ENCODE measurements at places on chromosomes 3 and 15.
A peak's percentile ranks its signal among the peaks of the same experiment; 100 is the strongest.

DNA sequence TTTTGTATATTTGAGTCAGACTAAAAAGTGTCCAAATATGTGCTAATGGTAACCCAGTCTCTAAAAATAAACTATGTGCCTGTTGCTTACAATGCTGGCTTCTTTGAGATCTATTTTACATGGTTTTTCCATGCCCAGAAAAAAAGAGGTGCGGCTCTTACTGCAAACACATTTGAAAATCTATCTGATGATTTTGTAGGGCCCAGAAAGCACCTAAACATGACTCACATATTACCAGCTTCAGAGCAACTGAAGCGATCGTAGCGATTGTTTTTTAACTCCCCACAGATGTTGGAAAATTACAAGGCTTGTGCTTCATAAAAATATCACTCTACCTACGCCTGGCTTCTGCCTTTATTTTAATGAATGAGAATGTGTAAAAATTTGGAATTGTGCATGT lies 53.5 kb downstream of the SUCNR1 start:
- no peak for DNase-seq

- no peak for DNase-seq
Observed at GRCh38 chr15:56933410-56933809, 15.0 kb downstream of the TCF12 start.

GRCh38 chr15:62822228-62822627 lies 220.3 kb upstream of the TPM1 start:
- DNase-seq = no peak

DNA sequence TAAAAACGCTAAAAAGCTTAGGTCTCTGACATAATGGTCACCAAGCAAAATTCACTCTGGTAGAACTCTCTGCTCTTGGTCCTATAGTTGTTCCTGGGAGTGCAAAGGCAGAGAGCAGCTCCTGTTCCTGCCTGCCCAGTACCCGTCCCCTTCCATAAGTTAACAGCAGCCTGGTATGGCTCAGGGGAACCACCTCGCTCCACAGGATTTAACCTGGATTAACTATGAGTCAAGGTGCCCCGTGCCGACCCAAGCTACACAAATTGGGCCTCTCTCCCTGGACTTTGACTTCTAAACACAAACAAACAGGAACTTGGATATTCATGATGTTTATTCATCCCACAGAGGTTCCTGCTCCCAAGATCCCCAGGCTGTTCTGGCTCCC lies 32.1 kb downstream of the SCAP start:
- no peak for DNase-seq

DNA sequence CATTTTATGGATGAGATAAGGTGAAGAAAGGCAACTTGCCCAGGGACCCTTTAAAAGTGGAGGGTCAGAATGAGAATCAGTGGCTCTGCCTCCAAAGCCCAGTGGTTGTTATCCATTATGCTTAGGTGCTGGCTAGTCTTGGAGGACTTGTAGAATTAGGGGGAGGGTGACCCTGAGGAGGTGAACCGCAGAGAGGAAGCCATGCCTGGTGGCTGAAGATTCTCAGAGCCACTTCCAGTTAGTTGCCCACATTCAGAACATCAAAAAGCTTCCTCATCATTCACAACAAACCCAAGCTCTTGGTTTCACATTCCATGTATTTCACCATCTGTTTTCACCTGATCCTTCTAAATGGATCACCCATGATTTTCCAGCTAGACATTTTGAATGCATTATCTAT lies 11.2 kb downstream of the EBLN2 start:
- DNase-seq = no peak

DNA sequence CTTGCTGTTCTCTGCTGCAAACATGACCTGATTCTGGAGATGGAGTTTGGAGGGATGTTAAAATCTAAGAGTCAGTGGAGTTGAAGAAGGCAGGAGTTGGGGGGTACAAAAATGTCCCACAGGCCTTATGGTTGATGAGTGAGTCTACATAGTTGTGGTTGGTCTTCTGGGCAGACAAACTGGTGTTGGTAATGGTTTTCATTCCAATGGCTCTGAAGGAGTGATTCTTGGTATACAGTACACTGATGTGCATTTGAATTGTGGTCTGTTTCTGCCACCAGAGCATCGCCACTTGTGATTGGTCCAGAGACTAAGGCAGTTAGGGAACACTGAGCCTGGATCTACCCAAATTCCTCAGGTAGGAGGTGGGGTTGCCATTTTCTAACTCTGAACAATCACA lies 514.1 kb upstream of the CFAP20DC start:
- no peak for DNase-seq

DNA sequence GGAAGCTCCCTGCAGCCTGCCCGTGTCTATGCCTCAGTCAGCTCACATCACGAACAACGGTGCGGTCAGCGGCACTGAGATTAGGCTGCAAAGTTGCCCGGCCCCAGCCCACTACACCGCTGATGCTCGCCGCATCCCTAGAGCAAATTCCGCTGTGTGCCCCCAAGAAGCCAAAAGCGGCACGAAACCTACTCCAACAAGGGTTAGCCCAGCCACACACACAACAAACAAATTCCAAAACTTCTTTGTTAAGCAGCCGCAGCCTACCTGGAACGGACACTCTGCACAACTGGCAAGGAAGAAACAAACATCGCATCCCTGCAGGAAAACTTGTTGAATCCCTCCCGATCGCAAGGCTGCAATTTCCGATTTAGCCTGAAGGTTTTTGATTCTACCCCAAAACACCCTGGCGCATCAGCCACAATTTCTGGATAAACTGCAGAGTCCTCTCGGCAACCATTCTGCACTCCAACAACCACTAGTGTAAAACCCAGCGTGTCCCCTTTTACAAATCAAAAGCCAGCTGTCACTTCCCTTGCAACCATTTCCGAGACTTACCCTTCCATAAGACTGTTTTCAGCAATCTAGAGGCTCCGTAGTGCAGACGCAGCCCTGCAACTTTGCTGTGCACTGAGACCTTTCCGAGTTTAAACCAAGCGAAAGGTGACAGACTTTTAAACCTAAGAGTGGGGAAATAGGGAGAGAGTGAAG lies 449 bp downstream of the ROBO1 start:
- DNase-seq = no peak

DNA sequence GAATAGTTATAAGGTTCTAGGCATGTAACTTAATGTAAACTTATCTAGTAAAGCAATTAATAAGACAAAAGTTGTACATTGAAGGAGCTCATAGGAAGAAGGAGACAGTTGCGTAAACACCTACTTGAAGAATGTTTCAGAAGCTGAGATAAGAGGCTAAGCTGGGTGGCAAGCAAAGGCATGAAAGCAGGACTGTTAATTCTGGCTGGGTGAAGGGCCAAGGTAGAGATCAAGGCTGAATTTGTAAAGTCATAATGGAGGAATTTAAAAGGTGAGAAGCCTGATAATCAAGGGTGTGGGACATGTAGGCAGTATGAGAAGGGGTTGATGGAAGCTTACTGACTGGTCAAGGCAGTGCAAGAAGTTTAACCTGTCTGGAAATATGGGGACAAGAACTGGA lies 80.4 kb upstream of the TGFBR2 start:
- no peak for DNase-seq

DNA sequence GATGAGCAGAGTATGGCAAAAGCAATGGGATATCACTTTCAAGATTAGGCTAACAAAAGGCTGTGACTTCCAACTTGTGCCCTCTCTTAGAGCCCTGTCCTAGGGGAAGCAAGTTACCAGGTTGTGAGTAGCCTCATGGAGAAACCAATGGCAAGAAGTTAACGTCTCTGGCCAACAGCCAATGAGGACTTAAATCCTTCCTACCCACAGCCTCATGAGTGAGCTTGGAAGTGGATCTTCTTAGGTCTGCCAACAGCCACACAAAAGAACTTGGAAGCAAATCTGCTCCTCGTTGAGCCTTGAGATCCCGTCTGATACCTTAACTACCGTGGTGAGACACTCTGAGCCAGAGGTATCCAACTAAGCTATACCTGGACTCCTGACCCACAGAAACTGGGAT lies 5.7 kb downstream of the NME9 start:
- no peak for DNase-seq

DNA sequence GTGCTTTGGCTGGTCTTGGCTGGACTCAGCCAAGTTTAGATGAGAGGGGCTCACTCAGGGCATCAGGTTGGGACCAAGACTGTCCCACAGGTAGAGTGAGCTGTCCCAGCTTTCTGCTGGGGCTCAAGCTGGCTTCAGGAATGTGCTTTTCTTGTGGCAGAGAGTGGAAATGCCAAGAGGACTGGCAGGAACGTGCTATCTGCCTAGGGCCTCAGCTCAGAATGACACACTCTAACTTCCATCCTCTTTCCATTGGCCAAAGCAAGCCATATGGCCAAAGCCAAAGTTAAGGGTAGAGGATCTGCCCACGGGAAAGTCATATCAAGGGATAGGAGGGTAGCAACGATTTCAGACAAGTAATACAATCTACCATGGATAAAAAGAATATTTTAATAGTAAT lies 178.8 kb downstream of the ABHD5 start:
- DNase-seq = no peak

GRCh38 chr15:88651971-88652370 lies 13.2 kb downstream of the ISG20 start:
- DNase-seq = no peak

GRCh38 chr3:124557433-124558232 lies 172.6 kb upstream of the UMPS start:
- DNase-seq = no peak

DNA sequence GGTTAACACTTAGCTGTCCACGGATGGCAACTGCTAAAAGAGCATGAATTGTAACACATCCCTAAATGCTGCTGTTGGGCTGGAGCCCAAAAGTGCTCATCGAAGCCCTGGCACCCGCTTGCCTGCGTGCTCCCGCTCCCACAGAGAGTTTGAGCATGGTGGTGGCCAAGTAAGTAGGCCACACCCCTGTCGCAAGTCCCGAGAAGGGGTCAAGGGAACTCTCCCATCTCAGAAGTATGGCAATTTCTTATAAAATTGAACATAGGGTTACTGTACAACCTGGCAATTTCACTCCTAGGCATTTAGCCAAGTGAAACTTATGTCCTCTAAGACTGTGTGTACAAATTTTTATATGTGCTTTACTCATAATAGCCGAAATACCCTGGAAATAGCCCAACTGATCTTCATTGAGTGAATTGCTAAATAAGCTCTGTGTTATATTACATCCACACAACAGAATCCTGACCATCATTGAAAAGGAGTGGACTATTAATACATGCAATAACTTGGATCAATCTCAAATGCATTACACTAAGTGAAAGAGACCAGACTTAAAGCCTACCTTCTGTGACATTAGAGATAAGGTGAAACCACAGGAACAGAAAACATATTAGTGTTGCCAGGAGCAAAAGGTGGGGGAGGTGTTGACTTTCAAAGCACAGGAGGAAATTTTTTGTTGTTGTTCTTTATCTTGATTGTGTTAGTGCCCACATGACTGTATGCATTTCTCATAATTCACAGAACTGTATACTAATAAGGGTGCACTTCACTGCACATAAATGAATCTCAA lies 1.5 kb upstream of the GCSAM start:
- no peak for DNase-seq

DNA sequence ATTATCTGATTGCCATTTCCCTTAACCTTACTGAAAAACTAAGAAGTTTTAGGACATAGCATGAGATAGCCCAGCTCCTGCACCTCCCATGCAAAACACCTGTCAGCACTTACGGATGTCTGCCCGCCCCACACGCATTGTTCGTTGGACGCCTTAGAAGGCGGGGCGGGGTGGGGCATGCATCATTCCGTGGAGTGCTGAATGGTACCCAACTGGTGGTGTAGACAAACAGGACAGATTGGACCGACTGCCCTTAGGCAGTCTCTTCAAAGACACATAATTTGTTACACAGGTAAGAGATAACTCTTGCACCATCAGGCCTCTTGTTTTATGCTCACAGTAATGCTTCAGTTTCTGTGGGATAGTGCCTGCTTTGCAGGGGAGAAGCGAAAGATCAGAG lies 93.8 kb downstream of the SMAD6 start:
- DNase-seq = no peak

DNA sequence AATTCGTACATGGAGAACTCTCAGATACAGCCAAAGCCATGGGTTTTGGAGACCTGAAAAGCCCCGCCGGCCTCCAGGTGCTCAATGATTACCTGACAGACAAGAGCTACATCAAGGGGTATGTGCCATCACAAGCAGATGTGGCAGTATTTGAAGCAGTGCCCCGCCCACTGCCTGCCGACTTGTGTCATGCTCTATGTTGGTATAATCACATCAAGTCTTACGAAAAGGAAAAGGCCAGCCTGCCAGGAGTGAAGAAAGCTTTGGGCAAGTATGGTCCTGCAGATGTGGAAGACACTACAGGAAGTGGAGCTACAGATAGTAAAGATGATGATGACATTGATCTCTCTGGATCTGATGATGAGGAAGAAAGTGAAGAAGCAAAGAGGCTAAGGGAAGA lies 23.5 kb downstream of the MYO5A start:
- DNase-seq = no peak

- DNase-seq = no peak
Observed at GRCh38 chr3:134598763-134599545, 51.9 kb downstream of the KY start.

DNA sequence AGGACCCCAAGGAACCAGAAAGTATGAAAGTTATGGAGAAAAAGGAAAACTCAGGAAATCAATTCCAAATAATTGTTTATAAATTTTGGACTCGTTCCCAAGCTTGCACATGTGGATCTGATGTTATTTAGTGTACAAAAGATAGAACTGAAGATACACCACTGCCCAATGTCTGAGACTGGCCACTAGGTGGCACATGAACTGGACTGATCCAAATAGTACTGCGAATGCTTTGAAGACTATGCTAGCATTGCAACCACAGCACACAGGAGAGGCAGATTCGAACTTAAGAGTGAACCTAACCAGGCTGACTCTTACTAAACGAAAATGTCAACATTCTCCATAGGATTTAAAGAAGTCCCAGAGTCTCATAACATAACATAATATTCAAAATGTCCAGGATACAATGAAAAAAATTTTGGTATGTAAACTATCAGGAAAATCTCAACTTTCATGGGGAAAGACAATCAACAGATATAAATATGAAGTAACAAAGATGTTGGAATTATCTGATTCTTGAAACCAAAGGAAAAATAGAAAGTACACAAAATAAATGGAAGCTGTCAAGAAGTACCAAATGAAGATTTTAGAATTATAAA lies 596.7 kb downstream of the FGF12 start:
- DNase-seq = peak; percentile 57

DNA sequence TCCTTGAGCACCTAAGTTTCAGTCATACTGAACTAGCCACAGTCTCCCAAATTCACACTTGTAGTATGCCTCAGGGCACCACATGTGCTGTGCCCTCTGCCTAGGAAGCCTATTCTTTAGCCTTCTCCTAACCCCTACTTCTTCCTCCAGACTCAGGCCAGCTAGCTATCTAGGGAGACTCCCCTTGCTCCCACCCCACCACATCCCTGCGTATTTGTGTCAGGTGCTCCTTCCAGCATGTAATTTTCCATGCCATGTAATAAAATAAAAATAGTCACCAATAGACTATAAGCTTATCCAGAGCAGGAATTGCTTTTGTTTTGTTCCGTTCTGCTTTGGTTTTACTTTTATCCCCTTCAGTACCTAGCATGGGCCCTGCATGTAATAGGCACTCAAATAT lies 14.9 kb upstream of the GJD2 start:
- no peak for DNase-seq

DNA sequence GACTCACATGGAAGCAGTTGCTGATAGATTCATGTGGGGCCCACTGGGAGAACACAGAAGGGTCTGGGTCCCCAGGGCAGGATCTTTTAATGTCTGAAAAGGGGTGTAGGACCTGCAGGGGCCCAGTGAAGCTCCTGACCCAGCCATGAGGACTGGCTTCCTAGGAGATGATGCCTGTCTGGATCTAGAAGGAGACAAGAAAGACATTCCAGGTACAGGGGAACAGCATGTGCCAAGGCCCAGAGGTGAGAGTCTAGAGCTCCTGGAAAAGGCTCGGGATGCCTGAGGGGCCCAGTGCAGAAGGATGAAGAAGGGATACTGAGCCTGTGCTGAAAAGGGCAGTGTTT lies 4.7 kb upstream of the SEMA3F start:
- no peak for DNase-seq

All from dorsolateral prefrontal cortex (tissue), 122 donors.